ENCODE measurements at places on chromosomes 7 and 10. TPM values are rescaled to one million over a fixed set of nuclear protein-coding genes. Genes with fewer than 3 reads are reported as not detected.

- no peak for DNase-seq
Measured at GRCh38 chr10:3040069-3040468, 27.3 kb upstream of the PFKP start.

The RARRES2 gene
- total RNA-seq, result 202 TPM

GRCh38 chr10:46031648-46032532, 1.5 kb upstream of the NCOA4 start:
- DNase-seq, result no peak

DNA sequence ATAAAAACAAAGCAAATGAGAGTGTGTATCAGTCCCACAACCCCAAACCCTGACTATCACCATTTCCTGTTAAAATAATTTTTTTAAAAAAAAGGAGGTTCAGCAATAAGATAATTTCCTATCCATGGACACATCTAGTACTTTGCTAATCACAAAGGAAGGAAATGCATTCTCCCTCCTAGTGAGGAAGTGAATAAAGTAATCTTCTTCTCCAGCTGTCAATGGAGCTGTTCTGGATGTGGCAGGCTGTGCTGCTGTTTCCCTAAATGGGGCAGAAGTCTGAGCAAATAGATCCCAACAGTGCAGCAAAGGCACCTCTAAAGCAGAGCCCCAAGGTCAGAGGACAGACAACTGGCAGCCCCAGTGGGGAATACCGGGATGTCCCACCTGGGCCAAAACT, 540.0 kb downstream of the KCNMA1 start:
- DNase-seq, result no peak

- no peak for DNase-seq
Measured at GRCh38 chr10:44756216-44756615, 154.9 kb upstream of the TMEM72 start.

The CPN1 gene
- not detected for total RNA-seq

- no peak for DNase-seq
Measured at GRCh38 chr7:128860158-128861073, 2.2 kb upstream of the ATP6V1F start.

The SGMS1 gene
- 28.4 TPM for total RNA-seq

- no peak for DNase-seq
Measured at GRCh38 chr10:105239311-105240219, 598.5 kb downstream of the SORCS3 start.

GRCh38 chr7:39758234-39758970, 135.0 kb downstream of the RALA start:
- no peak for DNase-seq

DNA sequence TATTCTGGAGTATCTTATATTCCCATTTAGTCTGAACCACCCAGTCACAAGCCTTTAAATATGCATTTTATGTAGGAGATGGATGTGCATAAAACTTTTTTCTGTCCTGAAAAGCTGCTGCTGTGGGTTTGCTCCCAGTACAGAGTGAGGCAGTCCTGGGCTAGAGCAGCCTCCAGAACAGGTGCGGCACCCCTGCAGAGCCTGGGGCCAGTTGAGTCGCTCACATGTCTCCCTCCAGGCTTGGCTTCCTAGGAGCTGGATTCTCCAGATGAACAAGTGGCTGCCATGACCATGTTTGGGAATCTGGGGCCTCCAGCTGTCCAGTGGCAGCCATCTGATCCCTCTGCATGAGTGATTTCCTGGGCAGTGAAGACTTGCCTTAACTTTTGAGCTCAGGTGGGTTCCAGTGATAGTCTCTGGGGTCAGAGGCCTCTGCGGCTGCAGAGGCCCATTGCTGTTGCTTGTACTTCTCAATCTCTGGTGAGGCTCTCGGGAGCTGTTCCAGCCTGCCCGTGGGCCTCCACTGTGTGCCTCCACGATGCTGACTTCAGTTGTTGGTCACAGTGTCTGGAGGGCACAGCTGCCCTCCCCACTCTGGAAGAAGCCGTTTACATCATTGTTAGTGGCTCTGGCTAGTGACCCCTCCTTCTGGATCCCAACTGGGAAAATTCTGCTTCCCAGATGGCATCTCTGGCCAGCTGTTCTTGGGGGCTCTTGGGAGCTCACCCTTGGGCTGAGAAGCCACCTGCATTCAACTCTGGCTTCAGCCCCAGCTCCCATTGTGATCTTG, 120.4 kb downstream of the EMX2 start:
- no peak for DNase-seq

The TLX1 gene
- total RNA-seq, result 0.93 TPM

The TRIM74 gene
- 0.90 TPM for total RNA-seq

The ZNF488 gene
- 0.47 TPM for total RNA-seq

DNA sequence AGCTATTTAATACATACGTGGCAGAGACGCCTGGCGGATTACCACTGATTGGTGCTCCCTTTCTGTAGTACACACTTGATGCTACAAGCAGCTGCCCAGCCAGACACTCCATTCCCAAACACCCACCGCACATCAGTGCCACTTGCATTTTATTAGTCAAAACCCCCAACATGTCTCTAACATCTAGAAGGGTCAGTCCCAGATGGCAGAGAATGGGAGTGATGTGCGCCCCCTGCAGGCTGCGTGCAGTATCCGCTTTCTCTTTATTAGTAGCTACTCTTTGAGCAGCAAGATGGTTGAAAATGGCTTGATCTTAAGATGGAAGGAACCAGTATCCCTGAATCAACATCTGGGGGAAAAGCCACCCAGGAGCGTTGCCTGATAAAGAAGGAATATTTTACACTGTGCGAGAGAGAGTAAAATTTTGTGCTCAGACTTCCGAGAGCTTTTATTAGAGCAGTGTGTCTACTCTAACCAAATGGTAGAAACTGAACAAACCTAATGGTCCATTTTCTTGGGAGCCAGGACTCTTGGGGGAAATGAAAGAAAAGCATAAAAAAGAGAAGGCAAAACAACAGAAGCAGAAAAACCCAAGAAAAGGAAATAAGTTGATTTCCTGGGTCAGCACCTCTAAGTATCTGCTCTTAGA, 78.3 kb downstream of the ST8SIA6 start:
- no peak for DNase-seq

DNA sequence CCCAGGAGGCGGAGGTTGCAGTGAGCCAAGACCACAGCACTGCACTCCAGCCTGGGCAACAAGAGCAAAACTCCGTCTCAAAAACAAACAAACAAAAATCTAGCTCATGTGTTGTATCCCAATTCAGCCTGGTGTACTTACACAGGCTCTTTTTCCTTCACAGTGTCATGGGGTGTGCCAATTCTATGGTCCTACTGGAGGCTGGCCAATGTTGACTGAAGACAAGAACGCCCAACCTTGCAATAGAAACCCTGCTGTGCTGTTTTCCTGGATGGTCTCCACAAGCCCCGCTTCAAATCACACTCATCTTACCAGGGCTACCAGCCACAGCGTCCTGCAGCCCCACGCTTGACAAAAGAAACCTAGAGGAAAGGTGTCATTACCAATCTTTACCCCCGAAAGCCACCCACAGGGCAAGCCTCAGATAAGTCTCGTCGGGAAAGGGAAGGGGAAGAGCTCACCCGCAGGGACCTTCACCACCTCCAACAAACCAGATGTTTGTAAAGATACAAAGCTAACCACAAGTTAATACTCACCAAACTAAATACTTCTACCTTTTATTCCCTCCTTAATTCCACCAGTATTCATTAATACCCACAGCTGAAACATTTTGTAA, 64.8 kb downstream of the TNS3 start:
- DNase-seq, result peak; percentile 51

DNA sequence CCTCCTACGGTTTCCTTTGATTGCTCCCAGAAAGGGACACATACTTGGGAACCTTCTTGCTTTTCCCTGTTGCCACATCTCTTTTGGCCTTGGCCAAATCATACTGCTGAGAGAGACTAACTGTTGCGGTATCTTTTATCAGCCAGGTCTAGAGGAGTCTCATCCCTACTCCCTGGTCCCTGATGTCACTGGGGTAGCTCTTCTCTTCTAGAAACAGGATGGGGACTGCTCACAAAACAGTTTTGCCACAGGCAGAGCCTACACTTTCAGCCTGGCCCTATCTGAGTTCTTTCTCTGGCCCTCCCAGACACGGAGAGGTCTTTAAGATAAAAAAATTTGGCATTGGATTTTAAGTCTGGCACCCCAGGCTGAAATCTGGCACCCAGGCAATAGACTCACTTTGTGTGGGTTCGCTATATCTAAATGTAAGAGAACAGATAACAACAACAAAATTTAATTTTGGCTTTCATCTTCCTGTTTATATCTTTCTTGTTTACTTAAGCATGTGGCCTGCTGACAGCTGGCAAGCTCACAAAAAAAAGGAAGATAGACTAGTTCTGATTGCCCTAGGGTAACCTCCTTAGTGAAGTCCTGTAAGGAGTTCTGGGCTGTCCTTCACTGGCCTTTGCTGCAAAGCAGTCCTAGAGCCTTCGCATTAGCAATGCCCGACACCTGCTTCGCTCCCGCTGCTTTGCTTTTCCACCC, 228.3 kb upstream of the NPVF start:
- no peak for DNase-seq

- no peak for DNase-seq
Measured at GRCh38 chr7:61111-61510, 131.3 kb upstream of the FAM20C start.

The SPDYE11 gene
- not detected for total RNA-seq

Measured in mucosa of descending colon (tissue), 3 donors.